ENCODE measurements at places on chromosomes 13 and 19.

- DNase-seq, result no peak
Measured at GRCh38 chr19:44649578-44650145, 6.0 kb downstream of the PVR start.

DNA sequence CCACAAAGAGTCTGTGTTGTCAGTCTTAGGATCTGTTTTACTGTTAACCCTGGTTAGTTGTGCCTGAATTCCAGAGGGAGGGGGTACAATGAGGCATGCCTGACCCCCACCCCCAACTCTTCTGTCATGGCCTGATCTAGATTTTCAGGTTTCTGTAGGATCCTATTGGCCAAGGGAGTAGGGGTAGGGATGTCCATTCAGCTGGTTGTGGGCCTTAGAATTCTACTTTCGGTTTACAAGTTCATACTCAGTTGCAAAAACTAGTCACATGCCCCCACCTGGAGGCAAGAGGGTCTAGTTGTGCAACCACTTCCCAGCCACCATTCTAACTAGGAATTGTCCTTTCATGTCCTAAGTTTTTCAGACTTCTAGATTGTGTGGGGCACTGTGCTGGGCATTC lies 94.3 kb upstream of the MBNL2 start:
- no peak for DNase-seq

- no peak for DNase-seq
Measured at GRCh38 chr13:29733147-29733611, 117.2 kb downstream of the UBL3 start.

DNA sequence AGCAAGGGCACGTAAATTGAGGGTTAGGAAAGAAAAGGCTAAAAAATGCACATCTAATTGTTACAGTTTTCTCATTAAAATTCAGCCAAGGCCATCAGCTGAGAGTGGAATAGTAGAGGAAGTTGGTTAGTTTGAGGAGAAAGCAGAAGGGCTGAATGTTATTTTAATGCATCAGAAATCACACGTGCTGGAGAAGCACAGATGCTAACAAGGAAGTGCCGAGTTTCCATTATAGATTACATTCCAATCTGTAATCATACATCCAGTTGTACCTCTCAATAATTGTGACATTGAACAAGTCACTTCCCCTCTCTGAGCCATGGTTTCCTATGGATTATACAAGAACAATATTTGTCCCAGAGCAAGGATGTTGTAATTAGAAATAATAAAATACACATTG lies 25.1 kb downstream of the FPR3 start:
- DNase-seq, result no peak

DNA sequence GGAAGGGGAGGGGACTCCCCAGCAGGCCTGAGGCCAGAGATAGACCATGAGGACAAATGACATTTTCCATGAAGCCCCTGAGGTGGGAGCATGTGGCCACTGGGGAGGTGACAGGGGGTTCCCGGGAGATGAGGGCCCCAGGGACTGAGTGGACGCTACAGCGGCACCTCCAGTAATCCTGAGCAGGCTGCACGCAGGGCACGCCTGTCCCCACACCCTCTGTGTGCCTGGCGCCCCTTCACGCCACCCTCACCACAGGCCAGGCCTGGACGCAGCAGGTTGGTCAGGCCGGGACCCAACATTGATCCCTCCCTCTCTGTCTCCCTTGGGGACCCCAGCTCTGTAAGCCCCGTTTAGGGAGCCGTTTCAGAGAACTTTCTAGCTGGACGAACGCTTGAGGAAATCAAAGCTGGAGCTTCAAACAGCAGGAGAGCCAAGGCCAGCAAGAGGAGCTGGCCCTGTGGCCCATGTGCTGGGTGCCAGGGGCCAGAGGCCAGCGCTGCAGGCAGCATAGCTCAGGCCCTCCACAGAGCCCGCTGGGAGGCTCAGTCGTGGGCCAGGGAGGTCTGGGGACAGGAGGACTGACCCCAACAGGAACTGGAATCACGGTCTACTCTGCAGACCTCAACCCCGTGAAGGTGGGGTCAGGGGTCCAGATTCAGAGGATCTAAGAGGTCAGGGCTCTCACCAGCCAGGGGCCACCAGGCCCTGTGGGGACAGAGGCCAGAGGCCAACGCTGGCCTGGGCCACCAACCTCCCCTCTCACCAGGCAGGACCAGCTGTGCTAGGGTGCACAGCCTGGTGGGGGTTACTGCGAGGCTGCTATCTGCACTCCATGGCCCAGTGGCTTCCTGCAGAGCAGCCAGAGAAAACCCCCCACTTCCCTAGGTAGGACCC lies 14.6 kb downstream of the LSM4 start:
- DNase-seq, result no peak

DNA sequence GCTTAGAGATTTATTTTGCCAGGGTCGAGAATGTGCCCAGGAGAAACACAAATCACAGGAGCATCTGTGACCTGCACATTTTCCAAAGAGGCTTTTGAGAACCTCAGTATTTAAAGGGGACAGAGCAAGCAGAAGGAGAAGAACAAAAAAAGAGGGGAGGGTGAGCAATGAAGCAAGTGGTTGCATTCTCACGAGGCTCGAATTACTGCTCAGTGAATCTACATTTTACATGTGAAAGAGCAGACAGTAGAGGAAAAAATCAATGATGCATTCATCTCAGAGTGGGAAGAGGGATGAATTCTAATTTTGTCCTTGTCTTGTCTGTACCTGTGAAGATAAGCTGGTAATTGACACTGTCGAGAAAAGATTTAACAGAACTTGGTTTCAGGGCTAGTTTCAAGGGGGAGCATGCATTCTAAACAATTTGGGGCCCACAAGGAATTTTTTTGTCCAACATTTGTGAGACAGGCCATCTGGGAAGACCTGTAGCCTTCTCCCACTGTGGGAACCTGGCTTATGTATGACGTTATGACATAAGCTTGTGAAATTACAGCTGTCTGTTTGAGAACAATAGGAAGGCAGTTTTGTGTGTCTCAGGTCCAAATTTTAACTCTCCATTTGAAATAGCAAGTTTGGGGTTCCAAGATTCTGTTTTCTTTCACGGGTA lies 855.1 kb downstream of the SLITRK5 start:
- DNase-seq, result no peak

DNA sequence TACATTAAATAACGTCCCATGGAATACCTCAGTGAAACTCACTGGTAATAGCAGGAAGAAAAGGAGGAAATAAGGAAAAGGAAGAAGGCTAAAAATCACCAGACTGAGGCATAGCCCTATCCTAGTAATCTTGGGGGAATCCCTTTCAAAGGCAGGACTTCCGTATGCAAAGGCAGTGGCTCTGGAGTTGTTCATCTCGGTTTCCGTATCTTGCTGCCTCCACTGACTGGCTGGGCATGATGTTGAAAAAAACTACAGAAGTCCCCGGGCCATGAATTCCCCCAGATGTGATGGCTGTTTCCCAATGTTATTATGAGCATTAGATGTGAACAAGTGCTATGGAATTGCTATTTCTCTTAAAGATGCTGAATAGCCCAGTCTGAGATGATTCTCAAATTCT lies 5.5 kb downstream of the FPR2 start:
- no peak for DNase-seq

DNA sequence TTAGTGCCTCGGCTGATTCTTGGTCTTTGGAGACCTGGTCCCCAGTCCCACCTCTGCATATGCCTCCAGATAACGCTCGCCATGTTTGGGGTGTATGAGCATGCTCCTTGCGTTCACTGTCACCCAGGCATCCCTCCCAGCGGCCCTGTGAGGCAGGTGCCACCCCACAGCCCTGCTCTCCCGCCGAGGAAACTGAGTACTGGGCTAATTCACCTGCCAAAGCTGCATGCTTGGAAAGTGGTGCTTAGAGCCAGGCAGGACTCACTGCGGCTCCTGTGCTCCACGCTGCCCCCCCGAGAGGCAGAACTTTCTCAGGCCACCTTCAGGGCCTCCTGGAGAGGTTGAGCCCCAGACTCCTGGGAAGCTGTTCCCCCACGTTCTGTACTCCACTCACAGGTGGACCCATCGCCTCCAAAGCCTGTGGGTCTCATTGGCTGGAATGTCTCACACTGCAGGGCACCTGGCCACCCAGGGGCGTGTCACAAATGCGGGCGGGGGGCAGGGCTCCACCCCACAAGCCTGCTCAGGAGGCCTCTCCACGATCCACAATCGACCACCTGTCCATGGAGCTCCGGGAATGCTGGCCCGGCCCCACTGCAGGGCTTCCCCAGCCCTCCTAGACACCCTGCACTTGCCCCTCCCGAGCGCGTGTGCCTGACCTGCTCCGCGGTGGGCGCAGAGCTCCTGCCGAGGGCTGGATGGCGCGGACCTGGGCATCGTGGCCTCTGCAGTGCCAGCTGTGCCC lies 64.6 kb downstream of the ATP11A start:
- no peak for DNase-seq

- no peak for DNase-seq
Measured at GRCh38 chr13:109454167-109454917, 332.0 kb downstream of the IRS2 start.

- DNase-seq, result no peak
Measured at GRCh38 chr13:29547153-29547552, 48.3 kb downstream of the SLC7A1 start.

DNA sequence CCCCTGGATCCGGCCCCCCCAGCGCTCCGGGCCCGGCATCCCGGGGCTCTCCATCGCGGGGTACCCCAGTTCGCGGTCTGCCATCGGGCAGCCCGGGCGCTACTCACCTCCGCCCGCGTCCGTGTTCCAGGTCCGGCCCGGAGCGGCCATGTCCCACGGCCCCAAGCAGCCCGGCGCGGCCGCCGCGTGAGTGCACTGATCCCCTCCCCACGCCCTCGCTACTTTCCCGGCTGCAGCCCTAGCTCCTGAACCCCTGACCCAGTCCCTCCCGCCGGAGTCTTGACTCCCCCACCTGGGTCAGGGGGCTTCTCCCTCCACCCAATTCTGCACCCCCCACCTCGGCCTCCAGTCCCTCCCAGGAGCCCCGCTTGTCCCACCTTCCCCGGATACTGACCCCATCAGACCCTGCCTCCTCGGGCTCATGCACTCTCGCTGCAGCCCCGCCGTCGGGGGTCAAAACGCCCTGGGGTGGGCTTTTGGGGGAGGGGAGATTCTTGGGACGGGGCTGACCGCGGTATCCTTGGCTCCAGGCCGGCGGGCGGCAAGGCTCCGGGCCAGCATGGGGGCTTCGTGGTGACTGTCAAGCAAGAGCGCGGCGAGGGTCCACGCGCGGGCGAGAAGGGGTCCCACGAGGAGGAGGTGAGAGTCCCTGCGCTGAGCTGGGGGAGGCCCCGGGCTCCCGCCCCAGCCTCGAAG lies 566 bp downstream of the HMG20B start:
- DNase-seq, result peak; percentile 39

GRCh38 chr13:85527316-85527715 lies 271.9 kb downstream of the SLITRK6 start:
- no peak for DNase-seq

GRCh38 chr19:14183741-14184350 lies 22.1 kb downstream of the ADGRL1 start:
- DNase-seq, result peak; percentile 8

GRCh38 chr13:76596216-76596615 lies 290.0 kb downstream of the KCTD12 start:
- DNase-seq, result no peak

- no peak for DNase-seq
Measured at GRCh38 chr19:57757941-57758340, 11.3 kb downstream of the ZNF776 start.

- no peak for DNase-seq
Measured at GRCh38 chr13:75492389-75492788, 10.4 kb upstream of the TBC1D4 start.

DNA sequence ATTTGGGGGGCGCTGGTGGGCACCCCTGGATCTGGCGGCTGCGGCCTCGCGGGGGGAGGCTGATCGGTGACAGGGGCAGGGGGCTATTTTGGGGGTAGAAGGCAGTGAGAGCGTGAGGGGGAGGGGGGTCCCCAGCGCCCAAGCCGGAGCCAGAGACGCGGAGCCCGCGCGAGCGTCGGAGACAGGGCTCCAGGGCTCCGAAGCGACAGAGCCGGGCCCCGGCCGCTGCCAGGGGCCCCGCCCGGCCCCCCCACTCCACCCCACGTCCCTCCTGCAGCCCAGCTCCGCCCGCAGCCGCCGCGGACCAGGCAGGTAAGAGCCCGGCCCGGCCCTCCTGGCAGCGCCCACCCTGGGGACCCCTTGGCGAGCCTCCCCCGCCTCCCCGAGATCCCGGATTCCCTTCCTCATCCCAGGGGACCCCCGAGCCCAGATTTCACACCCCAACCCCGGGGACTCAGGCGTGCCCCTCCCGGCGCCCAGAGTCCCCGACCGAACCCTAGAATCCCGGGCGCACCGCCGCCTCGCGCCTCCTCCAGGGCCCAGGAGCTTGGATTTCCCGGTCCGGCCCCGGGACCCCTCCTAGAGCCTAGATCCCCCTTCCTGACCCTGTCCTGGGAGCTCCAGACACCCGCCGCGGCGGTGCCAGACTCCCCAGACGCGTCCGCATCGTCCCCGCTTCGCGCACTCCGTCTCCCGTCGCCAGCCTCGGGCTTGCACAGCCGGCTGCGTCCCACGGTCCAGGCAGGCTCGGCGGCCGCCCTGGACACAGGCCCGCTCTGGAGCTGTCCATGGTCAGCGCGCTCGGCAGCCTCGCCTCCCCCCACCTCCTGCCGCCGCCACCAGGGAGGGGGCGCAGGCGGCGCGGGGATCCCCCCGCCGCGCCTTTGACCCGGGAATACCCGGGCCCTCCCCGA lies at the start of gene PPFIA3:
Gene PPFIA3 (plus strand): TSS at position 134 of the 914 bp plus-strand sequence. CDS start 8,330 bp downstream, outside the sequence.
- DNase-seq, result peak; percentile 85

- no peak for DNase-seq
Measured at GRCh38 chr13:91355099-91355825, 7.8 kb downstream of the MIR17HG start.

- no peak for DNase-seq
Measured at GRCh38 chr19:4991996-4992698, 23.2 kb downstream of the KDM4B start.

DNA sequence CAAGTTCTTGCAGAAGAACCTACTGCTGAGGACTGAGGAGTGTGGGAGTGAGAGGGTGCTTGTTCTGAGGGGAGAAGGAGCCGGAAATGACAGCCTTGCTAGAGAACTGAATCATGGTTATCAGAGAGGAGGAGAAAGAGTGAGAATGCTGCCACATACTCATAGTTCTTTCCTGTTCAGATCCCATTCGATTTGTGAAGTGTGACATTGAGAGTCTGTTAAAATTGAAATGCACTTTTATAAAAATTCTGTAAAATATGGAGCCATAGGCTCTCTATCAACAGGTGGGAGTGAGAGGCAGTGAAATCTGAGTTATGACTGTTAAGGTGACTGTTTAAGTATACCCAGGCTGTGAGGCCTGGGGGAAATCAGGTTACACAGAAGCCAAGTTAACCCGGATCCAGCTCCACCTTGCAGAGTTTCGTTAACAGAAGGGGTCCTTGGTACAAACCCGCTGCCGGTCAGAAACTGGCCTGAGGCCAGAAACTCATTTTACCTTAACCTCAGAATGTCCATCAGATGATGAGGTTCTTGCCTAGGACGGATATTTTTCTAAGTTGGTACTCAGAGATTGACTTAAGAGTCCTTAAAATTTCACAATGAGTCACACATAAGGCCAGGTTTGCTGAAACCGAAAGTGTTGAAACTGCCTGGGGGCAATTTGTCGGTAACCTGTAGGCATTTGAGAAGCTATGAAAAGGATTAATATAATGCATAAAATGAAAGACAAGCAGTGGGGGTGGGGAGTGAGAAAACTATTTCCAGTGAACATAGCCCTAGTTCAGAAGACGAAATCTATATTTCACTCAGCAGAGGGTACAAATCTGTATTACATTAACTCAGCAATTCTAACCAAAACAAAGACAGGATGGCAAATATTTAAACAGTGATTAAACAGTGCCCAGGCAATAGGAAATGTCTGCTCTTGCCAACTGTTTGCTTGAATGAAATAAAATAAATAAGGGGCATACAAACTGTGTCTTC lies 350.5 kb downstream of the KCNRG start:
- DNase-seq, result no peak

- no peak for DNase-seq
Measured at GRCh38 chr19:46211201-46211881, 18.2 kb upstream of the IGFL1 start.
